ENCODE measurements at places on chromosomes 12 and 14. TPM values are rescaled to one million over a fixed set of nuclear protein-coding genes. Genes with fewer than 3 reads are reported as not detected.

Gene SERPINA5
- total RNA-seq = 0.19 TPM

Gene CLECL1
- total RNA-seq = not detected

Gene MMP17
- total RNA-seq = 7.2 TPM

Gene ASPG
- not detected for total RNA-seq

Gene GPR132
- not detected for total RNA-seq
